ENCODE measurements at places on chromosomes 2 and 18.

DNA sequence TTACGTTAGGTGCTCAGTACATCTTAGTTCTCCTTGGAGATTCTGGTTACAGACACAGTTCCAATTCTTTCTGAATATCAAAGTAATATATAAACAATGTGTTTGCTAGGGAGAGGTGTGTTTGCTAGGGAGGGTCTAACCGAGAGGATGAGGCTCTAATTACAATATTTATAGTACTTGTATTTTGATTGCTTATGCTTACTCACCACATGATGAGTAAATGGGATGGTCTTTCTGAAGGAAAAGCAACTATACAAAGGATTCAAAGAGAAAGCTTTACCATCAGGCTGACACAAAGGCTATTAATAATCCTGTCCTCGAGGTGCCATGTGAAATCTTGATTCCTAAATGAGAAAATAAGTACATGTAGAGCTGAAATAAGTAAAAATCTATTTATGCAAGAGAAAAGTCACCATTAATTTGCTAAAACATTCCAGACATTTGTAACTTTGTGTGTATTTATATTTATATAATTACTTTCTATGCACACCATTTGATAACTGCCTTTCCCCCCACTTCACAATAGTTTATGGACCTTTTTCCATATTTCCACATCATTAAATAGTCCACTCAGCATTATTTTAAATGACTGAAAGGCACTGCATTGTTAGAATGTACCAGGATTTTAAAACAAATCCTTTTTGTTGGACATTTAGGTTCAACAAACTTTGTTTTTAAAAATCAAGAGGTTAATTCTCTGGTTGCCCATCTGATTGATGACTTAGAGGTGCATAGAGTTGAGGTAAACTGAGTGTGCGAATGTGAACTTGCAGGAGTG, 94.5 kb upstream of the FN1 start:
- no peak for DNase-seq

DNA sequence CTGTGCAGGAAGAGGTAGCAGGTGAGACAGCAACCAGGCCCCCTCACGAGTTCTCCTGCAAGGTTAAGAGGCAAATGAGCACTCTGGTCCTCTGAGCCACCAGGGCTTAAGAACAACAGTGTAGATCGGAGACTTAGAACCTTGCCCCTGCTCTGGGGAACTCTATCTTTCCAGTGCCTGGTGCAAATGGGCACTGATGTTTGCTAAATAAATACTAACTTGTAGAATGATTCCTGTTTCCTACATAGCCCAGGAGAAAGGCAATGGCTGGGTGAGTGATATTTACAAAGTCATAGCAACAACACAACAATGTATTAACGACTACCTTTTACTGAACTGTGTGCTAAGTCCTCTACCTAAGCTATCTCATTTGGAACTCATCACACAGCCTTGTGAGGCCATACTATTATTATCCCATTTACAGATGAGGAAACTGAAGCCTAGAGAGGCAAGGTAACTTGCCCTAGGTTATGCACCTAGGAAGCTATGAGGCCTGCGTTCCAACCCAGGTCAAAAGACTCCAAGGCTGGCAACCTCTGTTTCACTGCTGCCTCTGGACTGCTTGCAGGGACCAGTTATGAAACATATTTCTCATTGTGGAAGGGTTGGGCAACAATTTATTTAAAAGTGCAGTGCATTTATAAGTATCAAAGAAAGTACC, 4.3 kb downstream of the ATP8B1 start:
- no peak for DNase-seq

DNA sequence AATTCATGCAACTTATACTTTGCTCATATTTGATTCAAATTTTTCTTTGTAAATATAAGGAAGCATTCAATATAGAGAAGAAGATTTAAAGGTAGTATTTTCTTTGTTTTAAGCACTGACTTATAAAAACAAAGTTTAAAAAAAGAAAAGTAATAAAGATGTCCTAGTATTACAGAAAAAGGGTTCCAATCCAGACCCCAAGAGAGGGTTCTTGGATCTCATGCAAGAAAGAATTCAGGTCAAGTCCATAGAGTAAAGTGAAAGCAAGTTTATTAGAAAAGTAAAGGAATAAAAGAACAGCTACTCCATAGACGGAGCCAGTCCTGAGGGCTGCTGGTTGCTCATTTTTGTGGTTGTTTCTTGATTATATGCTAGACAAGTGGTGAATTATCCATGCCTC, 267.9 kb downstream of the CTNNA2 start:
- no peak for DNase-seq

GRCh38 chr18:76376225-76376624, 118.8 kb downstream of the ZNF516 start:
- DNase-seq = no peak

DNA sequence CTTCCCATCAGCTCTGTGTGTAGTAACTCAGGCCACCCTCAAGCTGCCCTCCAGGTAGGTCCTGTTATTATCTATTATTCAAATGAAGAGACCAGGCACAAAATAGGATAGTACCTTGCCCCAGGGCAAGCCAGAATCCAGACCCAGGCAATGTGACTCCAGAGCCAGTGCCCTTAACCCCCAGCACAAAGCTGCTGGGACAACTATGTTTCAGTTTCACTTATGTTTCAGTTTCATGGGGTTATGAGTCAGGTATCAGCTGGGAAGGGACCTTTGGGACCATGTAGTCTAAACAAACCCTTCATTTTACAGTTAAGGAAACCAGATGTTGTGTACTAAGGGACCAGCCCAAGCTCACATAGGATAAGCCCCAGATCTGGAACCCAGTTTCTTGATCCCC, 10.0 kb downstream of the HK2 start:
- no peak for DNase-seq
